ENCODE measurements at places on chromosomes 12 and 14.

GRCh38 chr12:105850103-105850968 lies 288.4 kb downstream of the NUAK1 start:
- no peak for DNase-seq

DNA sequence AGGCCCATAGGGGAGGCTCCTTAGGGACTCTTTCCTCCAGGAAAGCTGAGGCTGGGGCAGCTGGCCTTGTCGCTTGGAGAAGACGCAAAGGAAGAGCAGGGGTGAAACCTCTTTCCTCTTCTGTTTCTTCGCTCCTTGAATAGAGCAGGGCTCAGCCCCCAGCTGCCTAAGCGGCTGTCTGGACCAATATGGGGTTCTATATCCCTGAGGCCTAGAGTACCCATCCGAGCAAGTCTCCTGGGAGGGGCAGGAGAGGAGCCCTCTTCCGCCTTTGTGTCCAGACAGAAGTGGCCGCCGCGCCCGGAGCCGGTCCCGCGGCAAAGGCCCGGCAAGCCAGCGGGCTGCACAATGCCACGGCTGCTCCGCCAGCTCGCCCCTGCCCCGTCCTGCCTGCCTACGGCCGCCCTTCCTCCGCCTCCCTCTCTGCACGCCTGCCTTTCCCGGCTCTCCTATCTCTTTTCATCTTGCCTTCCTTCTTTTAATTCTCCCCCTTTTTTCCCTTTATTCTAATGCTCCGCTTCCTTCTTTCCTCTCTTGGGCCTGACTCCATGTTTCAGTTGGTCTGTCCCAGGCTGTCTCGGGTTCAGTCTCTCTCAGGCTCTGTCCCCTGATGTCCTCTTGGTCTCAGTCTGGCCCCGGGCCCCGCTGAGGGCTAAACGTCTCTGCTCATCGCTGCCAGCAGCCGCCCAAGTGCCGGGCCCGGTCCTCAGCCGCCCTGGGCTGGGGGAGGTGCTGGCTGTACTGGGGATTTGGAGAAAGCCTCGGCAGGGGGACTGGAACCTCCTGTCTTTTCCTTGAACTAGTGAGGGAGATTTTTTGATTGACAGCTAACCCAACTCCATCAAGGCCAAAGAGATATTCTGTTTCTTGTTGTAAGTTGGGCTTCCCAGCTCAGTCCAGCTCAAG lies 2.5 kb upstream of the HOXC9 start:
- DNase-seq = no peak

DNA sequence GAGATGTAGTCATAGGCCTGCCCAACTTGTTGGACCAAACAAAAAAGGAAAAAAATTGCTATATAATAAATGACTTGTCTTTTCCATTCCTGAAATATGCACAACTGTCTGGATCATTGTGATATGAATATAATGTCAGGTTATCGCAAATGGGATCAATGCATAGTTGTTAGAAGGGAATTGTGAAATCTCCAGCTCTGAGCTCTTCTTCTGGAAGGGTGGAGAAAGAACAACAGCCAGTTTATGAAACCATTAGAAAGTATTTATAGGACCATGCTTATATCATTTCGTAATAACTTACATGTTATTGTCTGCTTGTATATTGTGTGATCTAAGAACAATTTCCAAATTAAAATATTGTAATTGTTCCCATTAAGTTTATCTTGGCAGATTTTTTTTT lies 35.7 kb upstream of the HIF1A start:
- no peak for DNase-seq

DNA sequence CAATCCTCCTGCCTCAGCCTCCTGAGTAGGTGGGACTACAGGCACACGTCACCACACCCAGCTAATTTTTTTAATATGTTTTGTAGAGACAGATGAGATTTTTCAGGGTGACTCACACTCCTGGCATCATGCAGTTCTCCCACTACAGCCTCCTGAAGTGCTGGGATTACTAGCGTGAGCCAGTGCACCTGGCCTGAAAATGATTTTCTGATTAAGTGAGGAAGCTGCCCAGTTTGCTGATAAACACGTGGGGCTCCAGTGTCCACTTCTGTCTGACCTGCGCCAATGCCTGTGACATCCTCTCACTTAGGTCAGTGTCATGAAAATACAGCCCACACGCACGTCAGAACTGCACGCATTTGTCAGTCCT lies 37.0 kb upstream of the SFSWAP start:
- no peak for DNase-seq

DNA sequence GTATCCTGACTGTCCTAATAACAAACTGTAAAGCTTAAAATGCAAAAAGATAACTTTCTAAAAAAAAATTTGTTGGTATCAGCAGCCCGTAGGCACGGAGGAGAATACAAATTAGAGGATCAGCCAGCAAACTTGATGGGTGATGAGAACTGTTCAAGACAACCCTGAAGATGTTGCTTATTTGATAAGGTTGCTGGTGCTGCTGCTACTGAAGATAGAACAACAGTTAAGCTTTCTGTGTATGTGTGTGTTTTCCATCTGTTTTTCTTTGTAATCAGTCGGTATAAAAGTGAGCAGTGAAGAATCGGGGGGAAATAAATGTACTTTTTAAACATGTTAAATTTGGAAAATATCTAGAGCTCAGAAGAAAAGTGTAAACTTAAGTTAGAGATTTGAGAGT lies 67.4 kb upstream of the POC1B start:
- no peak for DNase-seq

DNA sequence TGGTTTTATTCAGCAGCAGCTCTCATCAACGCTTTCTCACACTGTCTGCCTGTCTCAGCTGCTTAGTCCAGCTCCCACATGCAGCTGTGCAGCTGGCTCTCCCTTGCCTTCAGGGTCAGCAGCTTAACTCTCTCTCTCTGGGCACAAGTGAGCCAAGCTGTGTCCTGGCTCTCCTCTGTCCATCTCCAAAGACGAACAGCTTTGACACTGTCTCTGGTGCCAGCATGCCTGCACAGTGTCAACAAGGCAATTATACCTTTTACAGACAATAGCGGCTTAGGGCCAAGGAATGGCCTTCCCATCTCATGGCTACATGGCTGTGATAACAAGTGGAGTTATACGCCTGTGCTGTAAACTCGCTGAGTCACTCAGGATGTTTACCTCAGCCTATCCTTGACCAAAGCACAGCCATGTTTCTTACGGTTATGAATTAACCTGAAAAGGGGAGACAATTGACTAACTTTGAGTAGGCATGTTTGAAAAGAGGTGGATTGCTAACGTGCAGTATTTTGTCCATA lies 38.4 kb upstream of the MANSC4 start:
- DNase-seq = peak; percentile 62

- DNase-seq = no peak
Measured at GRCh38 chr12:61860451-61860850, 399.8 kb upstream of the USP15 start.

DNA sequence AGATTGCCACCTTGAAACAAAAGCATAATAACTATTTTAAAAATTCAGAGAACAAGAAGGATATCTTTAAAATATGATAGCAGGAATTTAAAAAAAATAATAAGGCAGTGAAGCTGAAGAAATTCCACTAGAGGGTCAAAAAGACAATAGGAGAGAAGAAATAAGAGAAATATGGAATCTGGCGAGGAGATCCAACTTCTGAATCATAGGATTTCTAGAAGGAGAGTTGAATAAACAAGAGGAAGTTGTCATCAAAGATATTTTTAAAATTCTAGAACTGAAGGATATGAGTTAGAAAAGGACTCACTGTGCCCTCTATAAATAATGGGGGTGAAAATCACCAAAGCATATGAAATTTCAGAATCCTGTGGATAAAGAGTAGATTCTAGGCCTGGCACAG lies 26.8 kb upstream of the TOMM20L start:
- no peak for DNase-seq

- DNase-seq = no peak
Measured at GRCh38 chr12:122840580-122841513, 5.6 kb downstream of the HIP1R start.

- no peak for DNase-seq
Measured at GRCh38 chr12:28830491-28830890, 318.6 kb upstream of the FAR2 start.

DNA sequence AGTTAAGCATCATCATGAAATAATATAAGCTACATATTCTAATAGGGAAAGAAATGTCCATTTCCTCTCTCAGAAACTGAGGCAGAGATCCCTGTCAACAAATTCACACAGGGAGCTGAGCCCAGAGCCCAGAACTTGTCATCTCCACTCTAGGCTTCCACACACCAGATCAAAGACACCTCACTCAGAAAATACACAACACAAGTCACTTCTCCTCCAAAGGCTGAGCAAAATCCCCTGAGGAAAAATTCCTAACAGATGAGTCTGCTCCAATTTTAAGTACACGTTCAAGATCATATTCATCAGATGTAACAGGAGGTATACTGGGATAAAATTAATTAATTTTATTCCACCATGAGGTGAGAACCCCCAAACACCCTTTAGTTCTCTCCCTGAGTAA lies 227.3 kb downstream of the DPF3 start:
- no peak for DNase-seq

DNA sequence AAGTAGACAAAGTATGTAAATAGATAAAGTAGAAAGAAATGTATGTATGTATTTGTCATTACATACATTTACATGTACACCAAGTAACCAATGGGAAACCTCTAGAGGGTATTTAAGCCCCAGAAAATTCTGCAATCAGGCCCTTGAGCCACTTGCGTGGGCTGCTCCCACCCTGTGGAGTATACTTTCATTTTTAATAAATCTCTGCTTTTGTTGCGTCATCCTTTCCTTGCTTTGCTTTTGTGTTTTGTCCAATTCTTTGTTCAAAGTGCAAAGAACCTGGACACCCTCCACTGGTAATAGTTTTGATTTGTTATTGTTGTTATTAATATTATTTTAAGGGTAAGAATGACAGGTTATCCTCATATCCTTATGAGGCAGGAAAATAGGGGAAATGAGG lies 21.8 kb downstream of the CAPS2 start:
- no peak for DNase-seq

DNA sequence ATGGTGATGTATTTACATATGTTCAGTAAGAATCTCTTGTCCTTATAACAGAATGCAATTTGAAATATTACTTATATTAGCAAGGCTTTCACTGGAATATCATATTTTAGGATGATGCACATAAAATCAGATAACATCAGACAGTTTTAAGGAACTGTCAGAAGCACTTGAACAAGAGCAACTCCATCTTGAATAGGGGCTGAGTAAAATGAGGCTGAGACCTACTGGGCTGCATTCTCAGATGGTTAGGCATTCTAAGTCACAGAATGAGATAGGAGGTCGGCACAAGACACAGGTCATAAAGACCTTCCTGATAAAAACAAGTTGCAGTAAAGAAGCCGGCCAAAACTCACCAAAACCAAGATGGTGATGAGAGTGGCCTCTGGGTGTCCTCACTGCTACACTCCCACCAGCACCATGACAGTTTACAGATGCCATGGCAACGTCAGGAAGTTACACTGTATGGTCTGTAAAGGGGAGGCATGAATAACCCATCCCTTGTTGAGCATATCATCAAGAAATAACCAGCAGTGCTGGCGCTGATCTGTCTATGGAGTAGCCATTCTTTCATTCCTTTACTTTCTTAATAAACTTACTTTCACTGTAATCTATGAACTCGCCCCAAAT lies 27.6 kb upstream of the ETV6 start:
- no peak for DNase-seq

- no peak for DNase-seq
Measured at GRCh38 chr14:95034788-95035187, 122.5 kb downstream of the DICER1 start.

DNA sequence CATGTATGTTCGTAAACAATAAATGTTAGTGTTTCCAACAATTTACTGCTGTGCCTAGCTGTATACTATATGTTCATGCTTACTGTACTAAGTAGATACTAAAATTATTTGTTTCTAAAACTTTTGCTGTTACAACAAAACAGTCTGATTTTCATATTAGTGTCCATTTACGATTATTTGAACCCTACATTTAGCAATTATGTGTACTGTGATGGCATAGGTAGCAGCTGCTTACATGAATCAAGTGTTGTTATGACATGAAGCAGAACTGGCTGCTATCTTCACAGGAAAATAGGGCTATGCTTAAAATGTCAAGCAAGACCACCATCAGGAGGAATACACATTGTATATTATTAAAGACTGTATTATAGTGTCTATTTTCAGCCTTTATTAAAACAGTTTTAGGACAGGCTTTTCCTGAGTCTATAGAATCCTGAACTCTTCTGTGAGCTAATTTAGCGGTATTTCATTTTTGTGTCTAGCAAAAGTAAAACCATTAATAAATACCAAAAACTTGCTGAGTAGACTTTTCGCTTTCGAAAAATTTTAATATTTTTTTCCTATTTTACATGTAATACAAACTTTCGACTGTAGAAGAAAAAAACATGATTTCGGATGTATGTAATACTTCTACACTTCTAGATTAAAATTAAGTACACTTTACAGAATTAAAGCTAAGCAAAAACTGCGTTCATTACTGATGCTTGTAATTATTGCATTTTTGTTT lies 1.1 kb upstream of the WDR89 start:
- peak; percentile 9 for DNase-seq

- DNase-seq = no peak
Measured at GRCh38 chr12:108678104-108678730, 44.5 kb upstream of the SELPLG start.

- DNase-seq = peak; percentile 69
Measured at GRCh38 chr14:100692859-100693558, 33.7 kb upstream of the DLK1 start.

DNA sequence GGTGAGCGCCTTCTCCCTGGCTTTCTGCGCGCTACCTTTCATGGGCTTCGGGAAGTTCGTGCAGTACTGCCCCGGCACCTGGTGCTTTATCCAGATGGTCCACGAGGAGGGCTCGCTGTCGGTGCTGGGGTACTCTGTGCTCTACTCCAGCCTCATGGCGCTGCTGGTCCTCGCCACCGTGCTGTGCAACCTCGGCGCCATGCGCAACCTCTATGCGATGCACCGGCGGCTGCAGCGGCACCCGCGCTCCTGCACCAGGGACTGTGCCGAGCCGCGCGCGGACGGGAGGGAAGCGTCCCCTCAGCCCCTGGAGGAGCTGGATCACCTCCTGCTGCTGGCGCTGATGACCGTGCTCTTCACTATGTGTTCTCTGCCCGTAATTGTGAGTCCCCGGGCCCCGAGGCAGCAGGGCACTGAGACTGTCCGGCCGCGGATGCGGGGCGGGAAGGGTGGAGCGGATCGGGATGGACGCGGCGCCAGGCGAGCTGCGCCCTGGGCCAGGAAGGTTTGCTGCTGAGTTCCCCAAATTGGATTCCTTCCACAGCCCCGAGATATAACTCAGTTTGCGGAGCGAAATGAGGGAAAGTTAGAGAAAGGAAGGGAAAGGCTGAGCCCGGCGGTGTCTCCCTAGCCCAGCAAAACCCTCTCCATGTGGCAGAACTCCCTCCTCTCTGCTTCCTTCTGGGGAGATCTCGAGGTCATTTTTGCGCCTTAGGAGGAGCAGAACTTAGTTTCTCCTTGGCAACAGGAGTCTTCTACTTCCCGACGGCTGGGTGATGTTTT lies 972 bp downstream of the PTGDR start:
- DNase-seq = no peak

Measured in NCI-H748 treated with DMSO at 0.1 percent for 48 hours (cell line).